ENCODE measurements at places on chromosomes 4 and X. TPM values are rescaled to one million over a fixed set of nuclear protein-coding genes. Genes with fewer than 3 reads are reported as not detected.

- peaks cover 27% of the 10 kb centered on the region for H3K4me1 ChIP-seq
- H3K4me3 ChIP-seq: no peak overlapping the region
- DNase-seq: peak; percentile 53
- H3K27ac ChIP-seq: peak overlapping the region; percentile 61
- no peaks in the 10 kb centered on the region for H3K27me3 ChIP-seq
Observed at GRCh38 chr4:41656572-41657520, 91.7 kb downstream of the PHOX2B start.

- DNase-seq: no peak
- H3K4me3 ChIP-seq: no peak overlapping the region
- no peak overlapping the region for H3K27ac ChIP-seq
- no peaks in the 10 kb centered on the region for H3K36me3 ChIP-seq
- no peaks in the 10 kb centered on the region for H3K4me1 ChIP-seq
- H3K27me3 ChIP-seq: no peaks in the 10 kb centered on the region
Observed at GRCh38 chr4:61493470-61493869, 293.3 kb downstream of the ADGRL3 start.

GRCh38 chr4:164012396-164013027 is 518.0 kb downstream of the TMA16 start:
- DNase-seq: no peak
- no peak overlapping the region for H3K4me3 ChIP-seq
- no peaks in the 10 kb centered on the region for H3K4me1 ChIP-seq
- no peaks in the 10 kb centered on the region for H3K27me3 ChIP-seq

DNA sequence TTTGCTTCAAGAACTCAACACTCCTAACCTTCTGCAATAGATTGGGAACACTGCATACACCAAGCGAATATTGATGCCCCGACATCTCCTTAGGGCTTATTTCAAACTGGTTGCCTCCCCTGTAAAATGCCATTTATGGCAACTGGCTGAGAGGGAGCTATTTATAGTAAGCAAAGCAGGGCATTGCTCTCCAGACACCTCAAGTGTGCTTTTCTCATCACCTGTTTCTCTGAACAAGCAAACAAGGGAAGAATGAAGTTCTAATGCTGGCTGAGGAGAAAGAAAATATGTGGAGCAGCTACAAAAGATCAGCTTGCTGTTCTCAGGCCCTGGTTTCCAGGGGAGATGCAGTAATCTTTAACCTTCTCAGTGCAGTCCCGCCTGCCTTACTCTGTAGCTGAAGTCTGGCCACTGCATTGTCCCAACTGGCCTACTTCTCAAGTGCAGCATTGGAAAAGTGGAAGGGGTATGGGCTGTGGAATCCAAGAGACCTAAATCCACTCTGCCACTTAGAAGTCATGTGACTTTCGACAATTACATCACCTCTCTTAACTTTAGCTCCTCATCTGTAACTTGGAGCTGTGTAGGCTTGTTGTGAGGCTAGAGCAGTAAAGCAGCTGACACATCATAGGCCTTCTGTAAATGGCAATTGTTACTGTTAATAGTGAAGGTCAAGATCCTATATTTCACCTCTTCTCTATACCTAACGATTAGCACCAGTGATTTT is 47.9 kb upstream of the FGF13 start:
- H3K4me3 ChIP-seq: no peak overlapping the region
- no peaks in the 10 kb centered on the region for H3K36me3 ChIP-seq
- H3K4me1 ChIP-seq: peaks cover 18% of the 10 kb centered on the region
- DNase-seq: no peak

GRCh38 chr4:99436462-99436861 is 1.3 kb upstream of the ADH7 start:
- H3K4me3 ChIP-seq: no peak overlapping the region
- no peak overlapping the region for H3K27ac ChIP-seq
- no peaks in the 10 kb centered on the region for H3K36me3 ChIP-seq
- H3K4me1 ChIP-seq: no peaks in the 10 kb centered on the region
- DNase-seq: no peak
- no peaks in the 10 kb centered on the region for H3K27me3 ChIP-seq

GRCh38 chr4:41599192-41599786 is 61.3 kb downstream of the LIMCH1 start:
- H3K36me3 ChIP-seq: no peaks in the 10 kb centered on the region
- no peak overlapping the region for H3K4me3 ChIP-seq
- H3K27ac ChIP-seq: no peak overlapping the region
- DNase-seq: no peak

DNA sequence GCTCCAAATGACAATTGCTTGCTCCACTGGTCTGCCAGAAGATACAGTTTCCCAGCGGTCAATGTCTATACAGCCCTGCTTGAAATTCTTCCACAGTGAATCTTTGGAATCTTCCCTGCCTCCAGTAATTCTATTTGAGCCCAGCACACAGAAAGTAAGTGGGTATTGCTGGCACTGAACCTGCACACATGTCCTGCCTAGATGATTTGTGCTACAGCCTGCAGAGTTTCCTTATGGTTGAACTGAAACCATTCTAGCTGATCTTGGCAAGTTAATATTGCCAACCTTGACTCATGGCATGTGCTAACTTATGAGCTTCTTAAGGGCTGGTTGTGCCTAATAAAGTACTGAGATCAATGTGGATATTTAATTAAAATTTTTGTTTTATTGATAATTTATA is 553.8 kb upstream of the GNPDA2 start:
- no peak for DNase-seq
- H3K4me1 ChIP-seq: no peaks in the 10 kb centered on the region
- H3K27ac ChIP-seq: no peak overlapping the region
- no peaks in the 10 kb centered on the region for H3K36me3 ChIP-seq
- no peak overlapping the region for H3K4me3 ChIP-seq

STBD1 gene
- polyA plus RNA-seq: 52.2 TPM

BTC gene
- polyA plus RNA-seq: 0.15 TPM

TXK gene
- polyA plus RNA-seq: 0.10 TPM

DNA sequence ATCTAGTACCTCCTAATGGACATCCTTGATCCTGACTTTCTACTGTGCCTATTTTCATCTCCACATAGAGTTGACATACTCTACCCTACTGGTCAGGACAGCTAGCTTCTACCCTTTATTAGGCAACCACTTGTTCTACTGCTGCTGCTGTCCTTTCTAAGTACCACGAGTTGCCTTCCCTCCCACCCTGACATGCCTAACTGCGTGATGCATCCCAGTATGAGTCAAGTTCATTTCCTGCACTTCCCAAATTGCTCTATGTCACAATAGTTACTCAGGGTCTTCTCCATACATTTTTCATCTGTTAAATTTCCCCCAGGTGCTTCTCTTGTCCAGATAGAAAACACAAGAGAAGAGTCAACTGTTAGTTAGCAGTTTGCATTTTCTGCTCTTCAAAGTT is 133.4 kb downstream of the TBC1D19 start:
- DNase-seq: no peak
- no peaks in the 10 kb centered on the region for H3K36me3 ChIP-seq
- peaks cover 10% of the 10 kb centered on the region for H3K4me1 ChIP-seq

DNA sequence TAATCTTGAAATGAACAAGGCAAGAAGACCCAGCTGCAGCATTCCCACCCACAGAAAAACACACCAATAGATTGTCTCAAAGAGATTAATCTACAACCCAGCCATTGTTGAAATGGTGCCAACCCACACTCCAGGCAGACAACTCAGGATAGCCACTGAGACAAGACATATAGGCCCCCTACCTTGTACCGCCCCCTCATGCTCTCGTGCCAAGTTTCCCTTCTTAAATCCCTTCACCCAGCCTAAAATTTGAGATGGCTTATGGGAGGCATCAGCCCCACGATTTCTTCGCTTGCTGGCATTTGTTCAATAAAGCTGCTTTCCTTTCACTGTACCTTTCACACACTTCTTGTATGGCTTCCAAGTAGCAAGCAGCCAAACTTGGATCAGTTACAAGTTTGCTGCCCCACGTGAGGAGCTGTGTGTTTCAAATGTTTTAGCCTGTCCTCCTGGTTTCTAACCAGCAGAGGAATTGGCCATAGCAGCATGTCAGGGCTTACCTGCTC is 1754.1 kb downstream of the C4orf33 start:
- H3K36me3 ChIP-seq: no peaks in the 10 kb centered on the region
- H3K4me1 ChIP-seq: no peaks in the 10 kb centered on the region
- no peaks in the 10 kb centered on the region for H3K27me3 ChIP-seq
- no peak overlapping the region for H3K27ac ChIP-seq
- no peak for DNase-seq

DNA sequence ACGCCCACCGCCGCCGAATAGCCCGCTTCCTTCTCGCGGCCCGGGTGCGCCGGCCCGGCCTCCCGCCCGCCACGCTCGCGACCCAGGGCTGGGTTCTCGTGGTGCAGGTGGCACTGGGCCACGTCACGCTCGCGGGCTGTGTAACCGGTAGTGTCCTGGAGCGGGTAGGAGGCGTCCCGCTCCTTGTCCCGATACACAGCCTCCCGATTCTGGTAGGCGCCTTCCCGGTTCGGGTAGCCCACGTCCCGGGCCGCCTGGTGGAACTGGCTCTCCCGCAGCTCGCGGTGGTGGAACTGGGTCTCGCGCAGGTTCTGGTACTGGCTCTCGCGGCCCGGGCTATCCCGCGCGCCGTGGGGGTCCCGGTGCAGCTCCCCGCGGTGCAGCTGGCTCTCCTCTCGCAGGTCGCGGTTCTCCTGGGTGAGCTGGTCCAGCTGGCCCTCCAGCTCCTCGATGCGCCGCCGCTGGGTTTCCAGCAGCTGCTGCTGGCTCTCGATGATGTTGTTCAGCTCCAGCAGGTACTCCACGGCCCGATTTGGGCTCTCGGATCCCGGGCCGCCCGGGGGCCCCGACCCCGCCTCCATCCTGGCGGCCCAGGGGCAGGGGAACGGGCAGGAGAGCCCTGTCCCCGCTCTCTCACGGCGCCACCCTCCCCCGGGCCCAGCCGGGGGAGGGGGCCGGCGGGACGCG is 39.3 kb upstream of the IQSEC2 start:
- no peaks in the 10 kb centered on the region for H3K36me3 ChIP-seq
- peaks cover 76% of the 10 kb centered on the region for H3K27me3 ChIP-seq
- peak overlapping the region; percentile 68 for H3K4me3 ChIP-seq
- H3K4me1 ChIP-seq: no peaks in the 10 kb centered on the region

DNA sequence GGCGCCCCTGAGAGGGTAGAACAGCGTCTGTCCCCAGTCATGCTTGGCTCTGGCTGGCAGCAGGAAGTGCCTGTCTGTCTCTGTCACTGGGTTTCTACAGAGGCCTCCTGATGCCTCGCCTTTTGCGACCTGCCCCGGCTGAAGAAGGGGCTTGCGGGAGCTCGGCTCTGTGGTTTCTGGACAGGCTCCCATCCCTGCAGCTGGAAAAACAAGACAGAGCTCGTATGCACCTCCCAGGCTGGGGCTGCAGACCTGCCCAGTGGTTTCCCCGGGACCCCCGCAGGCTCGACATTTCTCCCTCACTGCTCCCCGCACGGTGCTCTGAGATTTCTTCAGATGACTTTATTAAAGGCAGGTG is 57.0 kb upstream of the SORCS2 start:
- peaks cover 11% of the 10 kb centered on the region for H3K27me3 ChIP-seq
- no peak for DNase-seq
- no peaks in the 10 kb centered on the region for H3K4me1 ChIP-seq
- H3K36me3 ChIP-seq: no peaks in the 10 kb centered on the region
- H3K4me3 ChIP-seq: no peak overlapping the region

- H3K4me1 ChIP-seq: no peaks in the 10 kb centered on the region
- H3K4me3 ChIP-seq: no peak overlapping the region
- H3K27me3 ChIP-seq: no peaks in the 10 kb centered on the region
- H3K36me3 ChIP-seq: no peaks in the 10 kb centered on the region
- DNase-seq: no peak
Observed at GRCh38 chrX:148466292-148466691, 34.1 kb upstream of the AFF2 start.

CXorf49 gene
- not detected for polyA plus RNA-seq

GRCh38 chr4:48410812-48411211 is 69.5 kb downstream of the SLAIN2 start:
- H3K36me3 ChIP-seq: no peaks in the 10 kb centered on the region
- H3K27ac ChIP-seq: no peak overlapping the region
- H3K27me3 ChIP-seq: no peaks in the 10 kb centered on the region
- H3K4me1 ChIP-seq: no peaks in the 10 kb centered on the region
- no peak overlapping the region for H3K4me3 ChIP-seq
- no peak for DNase-seq

GRCh38 chr4:131302108-131302507 is 1847.0 kb upstream of the PCDH10 start:
- no peak overlapping the region for H3K27ac ChIP-seq
- no peak overlapping the region for H3K4me3 ChIP-seq
- DNase-seq: no peak
- no peaks in the 10 kb centered on the region for H3K27me3 ChIP-seq

DNA sequence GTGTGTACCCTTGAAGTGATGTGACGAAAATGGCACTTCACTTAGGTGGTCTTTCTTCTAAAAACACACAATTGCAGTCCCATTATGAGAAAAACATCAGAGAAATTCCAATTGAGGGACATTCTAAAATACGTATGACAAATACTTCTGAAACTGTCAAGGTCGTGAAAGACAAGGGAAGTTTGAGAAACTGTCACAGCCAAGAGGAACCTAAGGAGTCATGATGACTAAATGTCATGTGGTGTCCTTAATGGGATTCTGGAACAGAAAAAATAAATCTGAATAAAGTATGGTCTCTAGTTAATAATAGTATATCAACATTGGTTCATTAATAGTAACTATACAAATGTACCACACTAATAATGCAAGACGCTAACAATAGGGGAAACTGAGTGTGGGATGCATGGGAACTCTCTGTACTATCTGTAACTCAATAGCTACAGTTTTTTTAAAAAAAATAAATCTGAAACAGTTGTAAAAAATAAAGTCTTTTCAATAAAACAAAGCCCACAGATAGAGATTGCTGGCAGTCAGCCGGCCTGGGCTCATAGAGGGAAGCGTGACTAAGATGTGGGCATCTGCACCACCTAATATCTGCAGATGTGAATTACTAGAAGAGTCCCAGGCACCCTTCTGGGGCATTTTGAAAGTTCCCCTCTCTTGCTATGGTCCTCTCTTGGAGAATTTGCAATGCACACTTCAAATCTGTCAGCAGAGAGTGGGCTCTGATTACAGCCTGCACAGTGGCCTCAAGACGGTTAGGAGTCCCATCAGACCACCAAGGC is 47.6 kb downstream of the MID1IP1 start:
- H3K27me3 ChIP-seq: no peaks in the 10 kb centered on the region
- no peaks in the 10 kb centered on the region for H3K36me3 ChIP-seq
- H3K4me1 ChIP-seq: no peaks in the 10 kb centered on the region
- no peak for DNase-seq
- H3K4me3 ChIP-seq: no peak overlapping the region
- H3K27ac ChIP-seq: no peak overlapping the region

Data from psoas muscle (tissue), 8 donors.